Activated T-cell treated with anti-CD3 and anti-CD28 coated beads for 1 hour (primary cell): ENCODE measurements at places on chromosomes 3 and 15.

GRCh38 chr3:113559009-113559408 lies 26.7 kb downstream of the SIDT1 start:
- no peak for DNase-seq

DNA sequence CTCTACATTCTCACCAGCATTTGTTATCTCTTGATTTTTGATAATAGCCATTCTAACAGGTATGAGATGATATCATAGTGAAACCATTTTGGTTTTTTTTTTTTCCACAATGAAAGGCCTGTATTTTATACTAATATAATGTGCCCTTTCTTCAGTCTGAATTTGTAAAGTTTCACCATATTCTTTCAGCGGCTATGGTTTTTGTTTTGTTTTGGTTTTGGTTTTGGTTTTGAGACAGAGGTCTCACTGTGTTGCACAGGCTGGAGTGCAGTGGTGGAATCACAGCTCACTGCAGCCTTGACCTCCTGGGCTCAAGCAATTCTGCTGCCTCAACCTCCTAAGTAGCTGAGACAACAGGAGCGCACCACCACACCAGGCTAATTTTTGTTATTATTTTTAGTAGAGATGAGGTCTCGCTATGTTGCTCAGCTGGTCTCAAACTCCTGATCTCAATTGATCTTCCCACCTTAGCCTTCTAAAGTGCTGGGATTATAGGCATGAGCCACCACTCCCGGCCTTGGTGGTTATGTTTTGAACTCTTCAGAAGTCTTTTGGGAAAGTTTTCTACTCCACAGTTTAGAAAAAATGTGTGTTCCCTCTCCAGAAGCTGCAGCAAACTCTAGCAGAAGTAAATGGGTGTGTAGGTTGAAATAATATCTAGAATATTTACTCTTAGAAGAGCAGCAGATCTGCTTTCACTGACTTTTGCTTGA lies 110.2 kb upstream of the UMPS start:
- no peak for DNase-seq

DNA sequence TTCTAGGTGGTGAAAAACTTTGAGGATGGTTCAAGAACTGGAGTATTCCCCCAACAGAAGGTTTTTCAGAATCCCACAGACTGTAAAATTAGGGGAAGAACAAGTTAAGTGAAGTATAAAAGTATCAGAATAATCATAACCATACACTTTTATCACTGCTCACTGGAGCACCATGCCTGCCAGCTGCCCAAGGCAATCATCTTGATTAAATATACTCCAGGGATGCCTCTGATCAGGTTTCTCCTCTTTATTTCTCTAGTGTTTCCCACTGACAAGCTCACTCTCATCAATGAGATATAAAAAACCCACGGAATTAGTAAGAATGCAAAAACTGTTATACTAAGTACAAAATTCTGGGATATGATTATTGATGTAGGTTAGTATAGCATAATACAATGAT lies 108.0 kb downstream of the STAG1 start:
- DNase-seq: no peak

DNA sequence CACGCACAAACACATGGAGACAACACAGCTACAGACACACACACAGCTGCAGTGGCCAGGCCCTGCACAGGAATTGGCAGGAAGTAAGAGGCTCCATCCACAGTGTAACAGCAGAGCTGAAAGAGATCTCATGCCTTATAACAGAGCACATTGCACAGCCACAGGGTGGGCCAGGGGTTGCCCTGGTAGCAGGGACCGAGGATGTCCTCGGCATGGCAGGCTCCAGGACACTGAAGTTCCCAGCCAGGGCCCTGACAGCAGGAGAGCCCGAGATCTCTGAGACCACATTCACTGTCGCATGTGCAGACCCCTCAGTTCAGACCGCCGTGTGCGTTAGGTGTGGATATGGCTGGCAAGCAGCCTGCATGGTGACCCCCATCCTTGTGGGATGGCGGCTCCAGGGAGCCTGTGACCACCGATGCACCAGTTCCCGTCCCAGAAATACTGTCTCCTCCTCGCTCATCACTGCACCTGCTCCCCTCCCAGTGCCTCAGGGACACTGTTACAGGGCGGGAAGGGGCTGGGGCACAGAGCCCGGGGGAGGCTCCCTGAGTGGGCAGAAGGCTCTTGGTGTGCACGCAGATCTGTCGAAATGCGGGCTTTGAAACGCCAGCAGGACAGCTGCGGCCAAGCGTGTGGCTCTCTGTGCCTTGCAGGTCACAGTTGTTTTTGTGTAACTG lies 1.5 kb upstream of the OCA2 start:
- DNase-seq: no peak

DNA sequence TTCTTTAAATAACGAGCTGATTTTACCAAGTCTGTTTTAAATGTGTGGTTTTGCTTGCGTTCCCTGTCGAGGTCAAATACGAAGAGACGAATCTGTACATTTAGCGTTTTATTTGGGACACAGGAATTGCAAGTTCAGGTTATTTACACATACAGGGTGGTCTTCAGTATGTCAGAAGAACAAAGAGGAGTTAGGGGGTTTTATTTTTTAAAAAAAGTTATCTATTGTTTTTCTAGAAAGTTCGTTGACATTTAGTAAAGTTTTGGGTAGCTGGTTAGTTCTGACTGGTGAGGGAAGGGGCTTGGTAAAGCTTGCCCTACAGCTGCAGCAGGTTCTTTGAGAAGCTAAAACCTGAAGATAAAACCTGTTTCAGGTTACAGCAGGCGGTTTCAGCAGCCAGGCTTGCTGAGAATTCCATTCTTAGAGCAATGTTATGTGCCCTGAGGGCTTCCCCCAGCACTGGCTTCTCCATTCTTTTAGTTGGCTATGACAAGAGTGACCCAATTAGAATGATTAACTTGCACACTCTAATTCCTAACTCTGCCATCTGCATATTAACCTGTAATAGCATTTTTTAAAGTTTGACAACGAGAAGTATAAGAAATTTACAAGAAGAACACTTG lies 815 bp upstream of the ZNF280D start:
- DNase-seq: no peak

GRCh38 chr3:55813268-55814097 lies 326.4 kb upstream of the WNT5A start:
- DNase-seq: no peak

GRCh38 chr15:85168642-85169173 lies 187.1 kb downstream of the PDE8A start:
- peak; percentile 26 for DNase-seq

DNA sequence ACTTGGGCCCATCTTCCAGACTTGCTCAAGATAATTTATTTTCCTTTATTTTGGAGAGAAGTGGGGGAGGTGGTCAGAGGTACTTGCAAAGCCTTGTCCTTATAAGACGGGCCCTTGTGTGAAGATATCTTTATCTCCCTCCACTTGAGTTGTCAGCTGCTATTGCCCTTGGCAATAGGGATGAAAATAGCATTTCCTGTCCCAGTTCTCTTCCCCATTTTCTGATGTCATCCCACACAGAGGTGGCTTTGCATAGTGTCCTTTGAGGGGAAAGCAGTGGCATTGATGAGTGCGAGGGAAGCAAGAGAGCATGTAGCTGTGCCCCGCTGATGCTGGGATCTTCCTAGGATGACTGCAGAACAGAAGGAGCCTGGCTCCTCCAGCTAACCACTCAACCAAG lies 41.9 kb upstream of the TUBGCP5 start:
- DNase-seq: no peak

DNA sequence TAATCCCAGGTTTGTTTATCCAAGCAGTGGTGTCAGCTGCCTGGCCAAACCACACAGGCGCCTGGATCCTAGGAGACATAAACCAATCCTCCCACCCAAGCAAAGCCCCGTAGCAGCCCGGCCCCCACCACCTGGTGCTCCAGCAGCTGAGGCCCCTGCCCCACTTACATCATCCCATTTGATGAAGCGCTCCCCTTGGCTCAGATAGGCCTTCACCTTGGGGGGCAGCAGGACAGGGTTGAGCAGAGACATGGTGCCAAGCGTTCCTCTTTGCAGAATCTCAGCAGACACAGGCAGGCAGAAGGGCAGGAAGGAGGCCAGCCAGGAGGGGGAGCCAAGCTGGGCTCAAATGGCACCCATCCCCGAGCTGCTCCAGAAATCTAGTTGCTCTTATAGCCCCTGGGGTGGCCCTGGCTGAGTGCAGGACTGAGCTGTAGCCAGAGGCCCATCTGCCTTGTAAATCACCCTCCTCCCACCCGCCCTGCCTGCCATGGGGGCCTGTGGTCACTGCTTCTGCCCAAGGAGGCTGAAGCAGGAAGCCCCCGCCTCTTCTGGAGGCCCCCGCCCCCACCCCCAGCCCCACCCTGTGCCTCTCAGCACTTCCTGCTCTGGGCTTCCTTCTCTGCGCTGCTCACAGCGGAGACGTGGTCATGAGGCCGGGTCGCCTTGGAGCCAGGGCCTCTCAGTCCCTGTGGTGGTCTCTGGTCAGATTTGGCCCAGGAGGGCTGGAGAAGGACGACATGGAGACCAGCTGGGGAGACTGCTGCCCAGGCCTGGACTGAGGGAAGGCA lies at the start of gene PLCB2:
Gene PLCB2, minus strand, starts transcription at position 515 of the 791 bp plus-strand sequence. Its CDS starts 263 bp downstream, at position 252.
- peak; percentile 57 for DNase-seq

GRCh38 chr3:56923526-56924224 lies 121.9 kb upstream of the ARHGEF3 start:
- peak; percentile 11 for DNase-seq

DNA sequence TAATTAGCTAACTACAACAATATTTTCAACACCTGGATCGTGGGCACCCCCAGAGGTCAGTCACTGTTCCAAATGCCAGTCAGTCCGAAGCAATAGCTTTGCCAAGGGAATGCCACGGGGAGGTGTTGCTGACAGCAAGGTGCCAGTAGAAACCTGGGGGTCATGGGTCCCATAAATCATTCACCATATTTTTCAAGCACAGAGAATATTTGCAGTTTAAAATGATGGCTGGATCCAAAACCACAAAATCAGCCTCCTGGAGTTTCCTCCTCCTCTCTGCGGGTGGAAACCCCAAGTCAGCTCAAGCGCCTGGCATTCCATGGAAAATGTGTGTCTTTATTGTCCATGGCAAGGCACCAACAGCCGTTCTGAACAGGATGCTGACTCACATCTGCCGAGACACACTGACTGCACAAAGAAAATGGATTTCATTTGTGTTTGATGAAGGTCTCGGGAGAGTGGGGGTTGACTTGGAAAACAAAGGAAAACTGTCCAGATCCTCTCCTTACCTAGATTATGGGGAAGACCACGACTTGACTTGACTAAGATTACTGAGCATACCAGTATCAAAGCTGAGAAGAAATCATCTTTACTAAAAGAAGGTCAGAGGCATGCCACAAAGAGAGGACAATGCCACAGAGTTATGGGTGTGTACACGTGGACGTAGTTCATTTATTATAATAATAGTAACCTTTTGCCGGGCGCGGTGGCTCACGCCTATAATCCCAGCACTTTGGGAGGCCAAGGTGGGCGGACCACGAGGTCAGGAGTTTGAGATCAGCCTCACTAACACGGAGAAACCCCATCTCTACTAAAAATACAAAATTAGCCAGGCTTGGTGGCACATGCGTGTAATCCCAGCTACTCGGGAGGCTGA lies 26.4 kb downstream of the ANXA2 start:
- DNase-seq: no peak

- DNase-seq: peak; percentile 23
Measured at GRCh38 chr15:90191794-90192509, 9.2 kb upstream of the SEMA4B start.

DNA sequence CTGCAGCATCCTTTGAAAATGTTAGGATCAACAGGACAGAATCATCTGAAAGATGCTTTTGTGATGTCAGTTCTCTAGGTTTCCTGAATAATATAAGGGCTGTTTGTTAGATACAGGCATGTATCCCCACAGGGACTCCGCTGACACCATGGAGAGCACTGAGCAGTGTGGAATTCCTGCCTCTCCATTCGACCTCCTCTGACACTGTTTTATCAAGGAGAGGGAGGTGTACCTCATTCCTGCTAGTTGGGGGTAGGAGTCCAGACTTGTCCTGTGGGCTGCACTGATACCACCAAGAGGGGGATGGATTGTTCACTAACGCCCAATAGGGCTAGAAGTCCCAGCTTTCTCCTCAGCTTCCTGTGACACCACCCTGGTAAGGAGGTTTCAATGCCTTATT lies 46.6 kb downstream of the LARS2 start:
- no peak for DNase-seq

GRCh38 chr3:186105543-186105942 lies 3.3 kb downstream of the ETV5 start:
- DNase-seq: no peak

- DNase-seq: no peak
Measured at GRCh38 chr3:73499787-73500186, 125.0 kb downstream of the PDZRN3 start.

DNA sequence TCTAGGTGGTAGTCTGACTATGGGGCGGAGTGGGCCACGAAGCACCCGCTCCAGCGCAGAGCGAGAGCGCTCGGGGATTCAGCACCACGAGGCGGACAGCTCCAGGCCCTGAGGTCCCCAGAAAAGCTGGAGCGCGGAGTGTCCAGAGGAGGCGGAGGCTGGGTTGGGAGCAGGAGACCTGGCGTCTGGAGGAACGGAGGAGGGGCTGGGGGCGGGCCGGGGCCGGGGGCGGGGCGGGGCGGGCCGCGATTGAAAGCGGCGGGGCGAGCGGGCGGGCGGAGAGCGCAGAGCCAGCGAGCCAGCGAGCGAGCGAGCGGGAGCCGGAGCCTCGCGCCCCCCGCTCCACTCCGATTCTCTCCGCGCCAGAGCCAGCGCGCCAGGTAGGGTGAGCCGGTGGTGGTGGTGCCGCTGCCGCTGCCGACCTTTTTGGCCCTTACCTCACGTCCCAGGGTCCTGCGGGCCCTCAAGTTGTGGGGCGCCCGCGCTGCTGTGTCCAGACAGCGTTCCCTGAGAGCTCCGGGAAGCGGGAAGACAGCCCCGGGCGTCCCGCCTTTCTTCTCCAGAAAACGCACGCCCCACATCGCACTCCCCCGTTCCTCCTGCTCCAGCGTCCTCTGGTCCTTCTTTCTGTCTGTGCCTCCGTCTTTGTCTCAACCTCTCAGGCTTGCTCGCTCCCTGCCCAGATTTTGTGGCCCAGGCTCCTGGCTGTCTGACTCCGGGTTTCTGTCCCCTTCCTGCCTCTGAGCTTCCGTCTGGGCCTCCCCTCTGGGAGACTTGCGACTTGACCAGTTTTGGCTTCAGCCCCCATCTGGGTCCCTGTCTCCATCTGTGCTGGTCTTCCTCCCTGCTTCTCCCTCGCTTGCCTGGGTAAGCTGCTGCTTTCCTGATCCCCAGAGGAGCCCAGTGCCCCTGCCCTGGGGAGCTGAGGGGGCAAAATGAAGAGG lies at the start of gene GRM2:
Gene GRM2, plus strand, starts transcription at position 281 of the 944 bp plus-strand sequence. CDS start 1,916 bp downstream, outside the sequence.
- DNase-seq: no peak

GRCh38 chr3:98525494-98525893 lies 2.8 kb upstream of the CLDND1 start:
- no peak for DNase-seq

- DNase-seq: no peak
Measured at GRCh38 chr3:59980576-59980975, 930.8 kb upstream of the CFAP20DC start.

DNA sequence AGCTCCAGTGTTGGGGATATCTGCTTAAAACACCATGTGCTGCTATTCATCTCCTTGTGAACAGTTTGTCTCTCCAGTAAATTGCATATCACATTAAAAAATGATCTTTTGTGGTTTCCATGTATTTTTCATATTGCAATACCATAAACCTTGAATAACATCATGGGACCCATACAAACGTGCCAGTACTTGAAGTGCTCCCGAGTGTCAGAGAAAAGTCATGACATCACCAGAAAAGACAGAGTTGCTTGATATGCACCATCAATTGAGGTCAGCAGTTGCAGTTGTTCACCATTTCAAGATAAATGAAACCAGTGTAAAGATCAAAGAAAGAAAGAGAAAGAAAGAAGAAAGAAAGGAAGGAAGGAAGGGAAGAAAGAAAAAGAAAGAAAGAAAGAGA lies 278.6 kb downstream of the ZNF621 start:
- DNase-seq: no peak
